Foreskin melanocyte (primary cell): ENCODE measurements at places on chromosomes 12 and 14.

- DNase-seq = peak; percentile 29
Observed at GRCh38 chr12:124992874-124993625, 395 bp upstream of the BRI3BP start.

GRCh38 chr12:114439261-114439683 is 33.3 kb upstream of the TBX5 start:
- DNase-seq = no peak

DNA sequence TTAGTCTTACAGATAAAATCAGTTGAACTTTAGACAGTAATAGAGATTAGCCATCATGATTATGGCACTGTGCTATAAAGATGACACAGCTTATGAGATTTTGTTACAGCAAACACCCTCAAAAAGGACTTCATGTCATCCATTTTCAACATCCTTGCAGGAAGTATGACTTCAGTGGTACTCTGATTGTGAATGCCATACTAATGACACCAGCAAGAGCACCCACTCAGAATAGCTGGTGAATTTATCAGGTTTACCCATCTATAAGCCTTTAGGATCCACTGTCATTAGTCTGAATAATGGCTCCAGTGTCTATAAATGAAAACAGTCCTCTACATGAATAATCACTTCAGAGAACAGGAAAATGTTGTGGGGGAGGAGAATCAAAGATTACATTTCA is 615.2 kb downstream of the RPS29 start:
- DNase-seq = no peak

DNA sequence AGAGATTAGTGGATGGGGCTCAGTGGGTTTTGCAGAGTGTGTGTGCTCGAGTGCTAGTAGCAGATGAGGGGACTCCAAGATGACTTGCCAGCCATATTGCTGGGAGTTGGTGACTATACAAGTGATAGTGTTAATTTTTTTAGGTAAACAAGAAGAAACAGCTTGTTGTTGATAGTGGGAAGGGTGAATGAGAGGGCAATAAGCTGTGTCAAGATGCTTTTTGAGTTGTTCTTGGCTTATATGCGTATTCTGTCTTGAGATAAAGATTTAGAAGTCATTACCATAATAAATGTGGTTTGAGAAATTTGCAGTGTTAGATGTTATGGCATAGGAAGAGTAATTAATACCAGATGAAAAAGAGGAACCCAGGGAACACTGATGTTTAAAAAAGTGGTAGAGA is 75.3 kb downstream of the RCOR1 start:
- no peak for DNase-seq

DNA sequence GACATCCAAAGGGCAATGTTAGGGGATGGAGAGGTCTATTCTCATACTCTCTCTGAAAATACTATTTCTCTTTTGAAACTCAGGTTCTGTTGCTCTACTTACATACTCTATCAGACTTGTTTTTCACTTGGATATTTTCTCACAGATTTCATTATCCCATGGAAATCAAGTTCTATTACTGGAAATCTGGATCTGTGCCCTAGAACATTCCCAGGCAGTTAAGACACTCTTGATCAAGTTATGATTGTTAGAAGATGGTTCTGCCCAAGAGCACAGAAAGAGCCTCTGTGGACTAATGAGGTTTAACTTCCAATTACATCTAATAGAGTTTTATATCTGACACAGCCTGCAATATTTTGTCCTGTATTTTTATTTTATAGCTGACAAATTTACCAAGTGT is 591.0 kb upstream of the ATP2B1 start:
- no peak for DNase-seq

DNA sequence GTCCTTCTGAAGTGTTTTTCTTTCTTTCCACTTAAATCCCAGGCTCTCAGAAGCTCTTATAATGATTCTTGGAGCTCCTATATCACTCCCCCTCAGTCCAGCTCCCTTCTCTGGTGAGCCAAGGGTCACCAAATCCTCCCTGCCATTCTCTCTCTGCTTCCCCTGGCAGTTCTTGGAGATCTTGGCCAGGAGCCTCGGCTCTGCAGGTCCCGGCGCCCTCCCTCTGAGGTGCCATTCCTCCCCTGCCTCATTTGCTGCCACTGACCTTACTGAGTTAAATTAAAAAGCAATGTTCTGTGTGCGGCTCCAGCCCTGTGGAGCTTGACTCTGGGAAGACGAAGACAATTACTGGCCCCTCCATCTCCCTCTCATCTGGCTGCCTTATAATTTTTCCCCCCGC is 7.0 kb downstream of the CISTR start:
- DNase-seq = no peak

GRCh38 chr12:104506676-104507401 is 50.1 kb downstream of the CHST11 start:
- DNase-seq = no peak

- DNase-seq = no peak
Observed at GRCh38 chr12:86015026-86015425, 140.9 kb downstream of the NTS start.

GRCh38 chr14:42224053-42224888 is 617.6 kb downstream of the LRFN5 start:
- DNase-seq = peak; percentile 51

GRCh38 chr14:74975059-74975810 is 19.8 kb upstream of the PGF start:
- DNase-seq = no peak

GRCh38 chr14:97924922-97925613 is 1127.9 kb downstream of the VRK1 start:
- DNase-seq = no peak

- no peak for DNase-seq
Observed at GRCh38 chr12:112924986-112925385, 13.3 kb upstream of the OAS3 start.

- DNase-seq = no peak
Observed at GRCh38 chr14:105483300-105484068, 3.2 kb upstream of the CRIP1 start.

DNA sequence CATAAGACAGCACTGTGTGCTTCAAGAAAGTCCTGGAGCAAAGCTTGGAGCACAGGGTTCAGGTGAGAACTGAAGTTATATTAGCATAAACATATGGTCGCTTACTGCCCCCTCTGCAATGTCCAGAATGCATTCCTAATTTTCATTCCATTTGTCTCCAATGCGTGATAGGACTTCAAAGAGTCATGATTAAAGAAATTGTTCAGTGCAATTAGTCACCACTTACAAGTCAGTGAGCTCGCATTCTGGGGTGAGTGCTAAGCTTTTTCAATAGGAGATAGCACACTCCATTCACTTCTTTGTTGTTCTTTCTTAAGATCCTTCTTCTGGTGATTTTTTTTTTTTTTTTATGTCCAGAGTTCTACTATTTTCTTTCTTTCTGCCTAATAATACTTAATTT is 398.4 kb downstream of the SYT1 start:
- no peak for DNase-seq

GRCh38 chr12:29702972-29703371 is 80.8 kb downstream of the TMTC1 start:
- DNase-seq = no peak

DNA sequence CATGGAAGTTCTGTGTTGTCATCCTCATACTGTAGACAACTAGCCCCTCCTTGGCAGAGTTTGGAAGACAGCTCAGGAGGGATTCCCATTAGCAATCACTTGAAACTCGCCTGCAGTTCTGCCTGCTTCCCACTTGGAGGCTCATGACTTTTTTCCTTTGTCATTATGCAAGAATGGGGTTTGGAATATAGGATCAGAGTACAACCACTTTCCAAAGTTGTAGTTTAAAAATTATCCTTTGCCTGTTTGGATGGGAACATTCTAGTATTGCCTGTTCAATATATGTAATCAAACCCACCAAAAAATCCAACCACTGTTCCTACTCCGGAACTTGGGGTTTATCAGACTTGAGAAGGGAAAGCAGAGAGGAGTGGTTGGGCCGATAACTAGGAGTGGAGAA is 2.1 kb upstream of the GPD1 start:
- peak; percentile 19 for DNase-seq

DNA sequence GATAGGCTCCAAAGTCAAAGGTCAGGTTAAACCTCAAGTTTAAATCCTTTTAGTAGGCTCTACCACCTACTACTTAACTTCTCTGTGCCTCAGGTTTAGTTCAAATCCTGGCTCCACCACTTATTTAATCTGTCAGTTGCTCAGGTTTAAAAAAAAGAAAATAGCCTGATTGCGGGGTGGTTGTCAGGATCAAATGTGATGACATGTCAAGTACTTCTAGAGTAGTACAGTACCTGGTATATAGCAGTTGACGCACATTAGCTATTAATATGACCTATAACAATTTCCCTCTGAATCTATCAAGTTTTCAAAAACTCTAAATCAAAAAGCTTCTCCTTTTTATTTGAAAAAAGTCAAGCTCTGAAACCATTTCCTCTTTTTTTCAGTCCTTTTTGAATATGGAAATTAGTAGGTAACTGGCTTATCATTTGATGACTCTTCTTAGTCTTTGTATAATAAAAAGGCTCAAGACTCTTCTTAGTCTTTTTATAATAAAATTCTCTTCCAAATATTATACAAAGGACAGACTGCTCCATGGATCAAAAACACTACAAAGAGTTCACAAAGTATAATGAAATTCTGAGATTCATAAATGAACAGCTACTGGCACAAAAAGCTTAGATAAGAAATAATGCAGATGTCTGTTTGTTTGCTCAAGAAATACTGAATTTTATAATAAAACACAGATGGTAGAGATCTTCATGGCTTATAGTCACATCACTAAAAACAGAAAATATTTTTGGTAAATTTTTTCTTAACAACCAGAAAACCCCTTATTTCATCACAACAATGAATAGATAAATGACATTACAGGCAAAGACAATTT is 5.0 kb downstream of the OSBPL8 start:
- no peak for DNase-seq

- DNase-seq = no peak
Observed at GRCh38 chr14:60273956-60274355, 24.9 kb downstream of the PPM1A start.

DNA sequence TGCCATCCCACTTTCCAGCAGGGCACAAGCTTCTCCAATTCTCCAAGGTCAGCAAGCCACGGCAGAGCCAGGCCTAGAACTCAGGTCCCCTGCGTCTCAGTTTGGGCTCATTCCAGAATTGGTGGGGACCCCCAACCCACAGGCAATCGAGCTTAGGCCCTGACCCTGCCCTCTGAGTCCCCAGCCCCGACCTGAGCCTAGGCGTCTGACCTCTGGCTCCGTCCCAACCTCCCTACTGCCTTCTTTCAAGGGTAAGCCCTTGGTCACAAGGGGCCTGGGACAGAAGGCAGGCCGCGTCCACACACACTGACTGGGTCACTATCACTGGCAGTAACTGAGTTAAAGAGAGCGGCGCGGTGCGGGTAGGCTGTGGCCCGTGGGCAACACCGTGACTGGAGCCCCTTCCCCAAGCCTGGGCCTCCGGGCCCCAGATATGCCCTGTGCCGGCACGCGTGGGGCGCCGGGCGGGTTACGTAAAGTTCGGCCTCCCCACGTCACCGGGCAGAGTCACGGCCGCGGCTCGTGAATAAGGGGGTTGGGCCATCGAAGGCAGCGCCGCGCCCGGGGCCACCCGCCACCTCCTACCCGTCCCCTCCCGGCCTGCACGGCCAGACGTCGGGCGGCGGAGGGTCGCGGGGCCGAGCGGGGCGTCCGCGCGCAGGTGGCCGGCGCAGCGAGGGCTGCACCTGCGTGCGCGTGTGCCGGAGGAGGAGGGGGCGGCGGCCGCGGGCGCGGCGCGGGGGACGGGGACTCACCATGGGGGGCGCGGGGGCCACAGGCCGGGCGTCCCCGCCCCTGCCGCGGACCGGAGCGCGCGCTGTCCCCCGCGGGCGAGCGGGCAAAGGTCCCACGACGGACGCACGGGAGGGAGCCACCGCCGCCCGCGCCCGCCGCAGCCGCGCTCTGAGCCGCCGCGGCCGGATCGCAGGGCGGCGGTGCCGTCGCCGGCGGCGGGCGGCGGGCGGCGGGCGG is 516 bp downstream of the ANKRD9 start:
- DNase-seq = peak; percentile 31

GRCh38 chr14:72962829-72963312 is 36.6 kb downstream of the DCAF4 start:
- no peak for DNase-seq

- no peak for DNase-seq
Observed at GRCh38 chr12:124819525-124819924, 44.1 kb downstream of the SCARB1 start.

- DNase-seq = no peak
Observed at GRCh38 chr12:102865821-102866615, 51.0 kb downstream of the PAH start.

DNA sequence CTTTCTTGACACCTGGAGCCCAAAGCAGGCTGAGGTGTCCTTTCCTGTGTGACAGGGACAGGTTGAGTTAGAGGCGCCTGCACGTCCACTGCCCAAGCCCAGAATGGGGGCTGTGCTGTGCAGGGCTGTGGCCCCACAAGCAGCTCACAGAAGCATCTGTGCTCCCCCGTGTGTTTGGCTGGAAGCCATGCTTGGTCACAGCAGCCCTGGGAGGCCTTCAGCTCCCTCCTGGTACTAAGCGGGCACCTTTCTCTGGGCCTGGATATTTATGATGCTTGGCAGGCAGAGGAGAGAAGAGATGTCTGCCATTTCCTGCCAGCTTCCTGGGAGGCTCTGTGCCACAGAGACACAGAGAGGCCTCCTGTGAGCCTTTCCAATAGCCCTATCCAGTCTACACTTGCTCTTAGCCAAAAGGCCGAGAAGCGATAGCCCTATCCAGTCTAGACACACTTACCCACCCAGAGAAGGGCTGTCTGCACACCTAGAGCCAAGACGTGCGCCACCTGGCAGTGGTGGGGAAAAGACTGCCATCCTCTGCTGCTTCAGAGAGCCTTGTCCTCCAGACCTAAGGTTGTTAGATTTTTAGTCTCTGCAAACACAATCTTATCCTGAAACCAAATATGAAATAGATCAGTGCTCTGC is 117.4 kb downstream of the GCH1 start:
- no peak for DNase-seq

- no peak for DNase-seq
Observed at GRCh38 chr12:97022536-97023230, 115.6 kb downstream of the NEDD1 start.

DNA sequence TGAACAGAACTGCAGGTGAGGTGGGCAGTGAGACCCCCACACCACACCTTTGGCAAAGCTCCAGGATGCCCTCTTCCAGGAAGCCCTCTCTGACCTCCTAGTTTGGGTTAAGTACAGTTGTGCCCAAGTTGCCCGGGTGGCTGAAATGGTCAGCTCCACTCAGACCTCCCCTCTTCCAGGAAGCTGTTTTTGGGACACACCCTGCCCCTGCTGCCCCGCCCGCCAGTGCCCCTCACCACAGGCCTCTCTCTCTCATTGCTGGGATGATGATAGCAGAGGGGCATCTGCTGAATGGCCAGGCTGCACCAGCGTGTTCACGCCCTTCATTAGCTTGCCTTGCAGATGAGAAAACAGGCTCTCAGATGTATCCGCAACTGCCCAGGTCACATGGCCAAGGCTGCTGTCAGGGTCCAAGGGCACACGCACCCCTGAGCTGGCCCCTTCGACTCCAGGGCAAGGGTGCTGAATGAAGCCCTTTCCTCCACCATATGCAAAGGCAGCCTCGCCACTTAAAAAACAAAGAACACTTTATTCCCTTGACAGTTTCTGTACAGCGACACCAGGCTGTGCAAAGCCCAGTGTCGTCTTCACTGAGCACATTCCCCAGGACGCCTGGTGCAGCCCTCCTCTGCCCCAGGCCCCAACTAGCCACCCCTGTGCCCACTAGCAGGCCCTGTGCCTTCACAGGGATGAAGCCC is 15.5 kb downstream of the SLC25A29 start:
- DNase-seq = no peak
